ENCODE measurements at places on chromosomes 6 and 20.
A peak's percentile ranks its signal among the peaks of the same experiment; 100 is the strongest.

DNA sequence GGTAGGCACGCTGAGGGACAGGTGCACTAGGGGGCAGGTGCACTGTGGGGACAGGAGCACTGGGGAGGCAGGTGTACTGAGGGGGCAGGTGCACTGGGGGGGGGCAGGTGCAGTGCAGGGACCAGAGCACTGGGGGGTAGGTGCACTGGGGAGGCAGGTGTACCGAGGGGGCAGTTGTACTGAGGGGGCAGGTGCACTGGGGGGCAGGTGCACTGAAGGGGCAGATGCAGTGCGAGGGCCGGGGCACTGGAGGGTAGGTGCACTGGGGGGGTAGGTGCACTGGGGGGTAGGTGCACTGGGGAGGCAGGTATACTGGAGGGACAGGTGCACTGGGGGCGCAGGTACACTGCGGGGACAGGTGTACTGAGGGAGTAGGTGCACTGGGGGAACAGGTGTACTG lies 39.5 kb downstream of the DAAM2 start:
- no peak for DNase-seq

GRCh38 chr6:105675715-105676397 lies 273.0 kb upstream of the PREP start:
- DNase-seq: no peak

- no peak for DNase-seq
Measured at GRCh38 chr20:22383156-22383555, 201.2 kb downstream of the FOXA2 start.

GRCh38 chr6:98036344-98036923 lies 753.4 kb upstream of the MMS22L start:
- no peak for DNase-seq

GRCh38 chr6:96939007-96939805 lies 14.7 kb downstream of the KLHL32 start:
- DNase-seq: peak; percentile 10

DNA sequence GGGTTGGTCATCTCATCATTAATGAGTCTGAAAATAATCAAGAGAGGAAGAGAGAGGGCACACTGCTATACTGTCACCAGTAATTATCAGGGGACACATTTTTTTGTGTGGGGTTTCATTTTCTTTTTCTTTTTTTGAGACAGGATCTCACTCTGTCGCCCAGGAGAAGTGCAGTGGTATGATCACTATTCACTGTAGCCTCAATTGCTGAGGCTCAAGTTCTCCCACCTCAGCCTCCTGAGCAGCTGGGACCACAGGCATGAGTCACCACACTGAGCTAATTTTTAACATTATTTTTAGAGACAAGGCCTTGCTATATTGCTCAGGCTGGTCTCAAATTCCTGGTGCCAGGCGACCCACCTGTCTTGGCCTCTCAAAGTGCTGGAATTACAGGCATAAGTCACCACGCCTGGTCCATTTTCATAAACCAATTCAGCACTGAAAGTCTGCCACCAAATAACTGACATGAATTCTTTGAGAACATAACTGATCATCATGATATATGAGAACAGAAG lies 43.3 kb downstream of the EPHA7 start:
- no peak for DNase-seq

DNA sequence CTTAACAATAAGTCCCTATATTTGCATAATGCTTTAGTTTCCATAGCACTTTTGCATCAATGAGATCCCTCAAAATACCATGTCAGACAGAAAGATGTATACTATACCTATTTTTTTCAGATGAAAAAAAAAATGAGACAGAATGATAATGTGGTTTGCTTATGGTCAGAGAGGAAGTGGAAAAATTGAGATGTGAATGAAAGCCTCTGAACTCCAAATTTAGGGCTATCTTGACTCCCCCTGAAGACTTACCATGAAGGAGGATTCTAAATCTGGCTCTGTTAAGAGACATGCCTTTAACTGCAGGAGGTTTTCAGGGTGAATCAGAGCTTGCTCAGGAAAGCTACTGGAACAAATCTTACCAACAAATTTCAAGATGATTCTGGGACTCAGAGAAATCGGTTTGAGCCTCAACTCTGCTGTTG lies 176.2 kb downstream of the ISM1 start:
- DNase-seq: no peak

DNA sequence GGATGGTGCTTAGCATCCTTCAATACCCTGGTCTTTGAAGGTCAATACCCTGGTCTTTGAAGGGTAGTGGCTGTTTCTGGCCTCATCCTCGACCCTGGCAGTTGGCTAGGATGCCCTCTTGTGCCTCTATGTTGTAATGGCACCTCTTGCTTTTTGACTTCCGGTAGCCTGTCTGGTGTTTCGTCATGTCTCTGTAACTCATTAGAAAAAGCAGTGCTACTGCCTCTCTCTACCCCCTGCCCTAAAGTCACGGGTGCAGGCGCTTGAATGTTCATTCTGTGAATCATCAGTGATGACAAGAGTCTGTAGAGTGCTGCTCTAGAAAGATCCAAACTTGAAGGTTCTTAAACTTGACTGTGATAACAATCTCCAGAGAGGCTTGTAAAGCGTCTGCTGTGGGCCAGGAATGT lies 28.3 kb downstream of the RSPO4 start:
- DNase-seq: peak; percentile 64

GRCh38 chr6:46254946-46255345 lies 84.2 kb upstream of the ENPP5 start:
- no peak for DNase-seq
